GM04504 (cell line): ENCODE measurements at places on chromosomes 5 and 9.

- no peak for DNase-seq
These were observed 13.9 kb downstream of the CDH10 start for GRCh38 chr5:24630918-24631317.

DNA sequence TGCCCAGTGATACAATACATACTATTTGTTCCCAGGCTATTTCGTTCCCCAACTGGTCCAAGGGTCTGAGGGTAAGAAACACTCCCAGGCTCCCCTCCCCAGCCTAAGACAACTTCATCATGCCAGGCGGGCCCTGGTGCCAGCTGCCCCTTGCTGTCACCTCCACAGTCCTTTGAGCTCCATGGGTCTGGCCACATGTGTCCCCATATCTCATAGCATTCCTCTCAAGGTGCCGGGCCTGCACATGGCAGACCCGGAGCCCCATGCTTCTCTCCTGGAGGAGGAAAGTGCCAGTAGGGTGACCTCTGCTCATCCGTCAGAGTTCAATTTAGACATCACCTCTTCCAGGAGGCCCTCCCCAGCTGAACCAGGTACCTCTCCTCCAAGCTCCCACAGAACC, 120.5 kb downstream of the C5orf15 start:
- no peak for DNase-seq

- no peak for DNase-seq
These were observed 102.4 kb upstream of the PCSK5 start for GRCh38 chr9:75788006-75788634.

DNA sequence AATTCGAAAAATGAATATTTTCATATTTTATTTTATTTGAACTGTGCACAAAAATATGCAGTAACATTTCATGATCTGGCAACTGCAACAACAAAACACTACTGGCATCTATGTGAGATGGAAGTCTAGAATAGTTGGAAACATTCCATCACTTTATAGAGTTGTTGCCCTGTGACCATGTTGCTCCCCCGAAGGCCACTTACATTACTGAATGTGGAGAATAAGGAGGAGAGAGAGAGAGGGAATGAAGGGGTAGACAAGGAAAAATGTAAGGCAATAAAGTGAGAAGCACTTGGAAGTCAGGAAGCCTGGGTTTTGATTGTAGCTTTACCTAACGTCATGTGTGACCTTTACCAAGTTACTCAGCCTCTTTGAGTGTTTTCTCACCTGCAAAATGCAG, 437.2 kb upstream of the EDIL3 start:
- DNase-seq: no peak

GRCh38 chr9:127170103-127170502, 47.7 kb upstream of the ANGPTL2 start:
- no peak for DNase-seq

DNA sequence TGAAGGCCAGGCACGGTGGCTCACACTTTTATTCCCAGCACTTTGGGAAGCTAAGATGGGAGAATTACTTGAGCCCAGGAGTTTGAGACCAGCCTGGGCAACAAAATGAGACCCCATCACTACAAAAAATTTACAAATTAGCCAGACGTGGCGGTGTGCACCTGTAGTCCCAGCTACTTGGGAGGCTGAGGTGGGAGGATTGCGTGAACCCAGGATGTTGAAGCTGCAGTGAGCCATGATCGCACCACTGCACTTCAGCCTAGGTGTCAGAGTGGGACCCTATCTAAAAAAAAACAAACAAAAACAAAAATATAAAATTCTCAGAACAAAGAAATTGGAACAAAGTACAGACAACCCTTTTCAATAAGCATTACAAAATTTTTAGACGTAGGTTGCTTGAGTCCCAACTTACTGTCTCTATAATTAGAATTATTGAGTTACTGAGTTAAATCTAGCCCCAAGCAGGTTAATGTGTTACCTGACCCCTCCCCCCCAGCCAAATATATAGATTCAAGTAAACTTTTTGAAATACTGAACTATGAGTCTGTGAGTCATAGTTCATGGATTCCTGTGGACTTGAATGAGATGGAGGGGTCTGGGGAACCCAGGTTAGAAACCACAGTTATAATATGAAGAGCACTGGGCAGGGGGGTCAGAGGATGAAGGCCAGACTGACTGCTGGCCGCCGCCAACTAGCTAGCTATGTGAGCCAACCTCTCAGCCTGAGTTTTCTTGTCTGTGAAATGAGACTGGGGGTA, 173.1 kb downstream of the AOPEP start:
- DNase-seq: no peak

- no peak for DNase-seq
These were observed 541.0 kb downstream of the RAB3C start for GRCh38 chr5:59123595-59124561.

- peak; percentile 27 for DNase-seq
These were observed 532.2 kb upstream of the TUSC1 start for GRCh38 chr9:26210338-26210851.

GRCh38 chr9:85859765-85860164, 81.2 kb upstream of the NAA35 start:
- DNase-seq: no peak

- no peak for DNase-seq
These were observed 4.3 kb downstream of the LCP2 start for GRCh38 chr5:170293273-170293672.

- peak; percentile 9 for DNase-seq
These were observed 250.3 kb upstream of the ZNF608 start for GRCh38 chr5:124996764-124997077.

- no peak for DNase-seq
These were observed 96.0 kb upstream of the SLC12A2 start for GRCh38 chr5:127987354-127988145.
